ENCODE measurements at places on chromosomes 16 and 17.
A peak's percentile ranks its signal among the peaks of the same experiment; 100 is the strongest.

GRCh38 chr16:83533193-83533592 is 274.6 kb upstream of the HSBP1 start:
- DNase-seq, result no peak

DNA sequence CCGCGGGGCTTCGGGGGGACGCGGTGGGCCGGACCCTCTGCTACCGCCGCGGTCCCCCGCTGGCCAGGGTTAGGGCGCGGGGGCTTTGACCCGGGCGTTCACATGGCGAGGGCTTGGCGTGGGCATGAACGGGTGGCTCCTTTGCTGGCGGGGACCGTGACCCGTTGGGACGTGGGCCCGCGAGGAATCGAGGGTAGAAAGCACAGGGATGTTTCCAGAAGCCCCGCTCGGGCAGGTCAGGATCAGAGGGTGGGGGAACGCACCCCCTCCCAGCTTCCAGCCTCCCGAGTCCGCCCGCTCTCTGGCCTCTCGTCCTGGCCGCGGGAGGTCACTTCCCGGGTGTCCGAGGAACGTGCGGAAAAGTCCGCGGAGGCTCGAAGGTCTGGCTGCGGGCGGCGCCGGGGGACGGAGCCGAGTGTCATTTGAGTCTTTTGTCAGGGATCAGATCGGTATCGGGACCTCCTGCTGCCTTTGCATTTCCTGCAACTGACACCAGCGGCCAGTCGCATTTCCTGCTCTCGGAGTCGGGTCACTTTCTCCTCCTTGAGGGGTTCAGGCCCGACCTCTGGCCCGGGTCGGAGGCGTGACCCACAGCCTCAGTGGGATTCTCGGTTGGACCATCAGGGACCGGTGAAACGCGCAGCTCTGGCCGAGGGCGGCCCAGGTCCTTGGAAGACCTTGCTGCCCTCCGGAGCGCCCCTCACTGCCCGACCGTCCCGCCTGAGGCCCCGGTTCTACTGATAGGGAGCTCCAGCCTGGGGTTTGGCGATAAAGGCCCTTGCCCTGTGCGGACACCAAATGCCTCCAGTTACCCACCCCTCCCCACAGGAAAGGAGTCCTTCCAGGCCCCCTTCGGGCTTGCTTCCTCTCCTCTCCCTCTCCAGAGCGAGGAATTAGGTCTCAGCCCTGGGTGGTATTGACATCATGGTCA is 702 bp upstream of the WNT3 start:
- DNase-seq, result no peak

GRCh38 chr17:40540448-40540847 is 24.8 kb downstream of the CCR7 start:
- DNase-seq, result no peak

GRCh38 chr17:31533546-31534155 is 142.2 kb downstream of the RAB11FIP4 start:
- peak; percentile 27 for DNase-seq

DNA sequence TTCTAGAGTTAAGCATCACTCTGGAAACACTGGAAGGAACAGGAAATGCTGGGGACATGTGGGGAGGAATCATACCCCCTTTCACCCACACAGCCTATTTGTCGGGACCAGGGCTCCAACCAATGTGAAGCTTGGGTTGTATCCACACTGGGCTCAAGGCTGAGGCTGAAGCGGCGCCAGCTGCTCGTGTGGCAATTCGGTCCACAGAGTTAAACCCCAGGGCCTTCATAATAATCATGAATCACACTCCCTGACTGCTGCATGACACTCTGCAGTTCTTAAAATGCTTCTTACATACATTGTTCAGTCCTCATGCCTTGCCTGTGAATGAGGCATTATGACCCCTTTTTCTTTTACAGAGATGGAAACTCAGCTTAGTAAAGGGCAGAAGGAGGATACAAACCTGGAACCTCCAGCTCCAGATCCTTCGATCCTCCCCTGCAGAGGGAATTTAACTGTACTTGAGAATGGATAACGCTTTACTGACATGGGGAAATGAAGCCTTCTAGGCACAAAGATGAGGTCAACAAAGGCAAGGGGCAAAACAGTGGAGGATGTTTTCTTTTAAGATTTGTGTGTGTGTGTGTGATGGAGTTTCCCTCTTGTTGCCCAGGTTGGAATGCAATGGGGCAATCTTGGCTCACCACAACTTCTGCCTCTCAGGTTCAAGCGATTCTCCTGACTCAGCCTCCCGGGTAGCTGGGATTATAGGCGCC is 72.7 kb downstream of the SOX9 start:
- no peak for DNase-seq

- DNase-seq, result no peak
Observed at GRCh38 chr17:55722742-55723487, at the start of gene TMEM100. Gene TMEM100 (minus strand): TSS chr17:55722864. CDS start chr17:55721070, 1,794 bp downstream.

- no peak for DNase-seq
Observed at GRCh38 chr16:51133688-51134087, 17.4 kb downstream of the SALL1 start.

GRCh38 chr16:14667347-14668266 is 26.5 kb downstream of the PLA2G10 start:
- DNase-seq, result no peak

GRCh38 chr17:75638893-75639292 is 5.7 kb downstream of the SMIM5 start:
- DNase-seq, result no peak

DNA sequence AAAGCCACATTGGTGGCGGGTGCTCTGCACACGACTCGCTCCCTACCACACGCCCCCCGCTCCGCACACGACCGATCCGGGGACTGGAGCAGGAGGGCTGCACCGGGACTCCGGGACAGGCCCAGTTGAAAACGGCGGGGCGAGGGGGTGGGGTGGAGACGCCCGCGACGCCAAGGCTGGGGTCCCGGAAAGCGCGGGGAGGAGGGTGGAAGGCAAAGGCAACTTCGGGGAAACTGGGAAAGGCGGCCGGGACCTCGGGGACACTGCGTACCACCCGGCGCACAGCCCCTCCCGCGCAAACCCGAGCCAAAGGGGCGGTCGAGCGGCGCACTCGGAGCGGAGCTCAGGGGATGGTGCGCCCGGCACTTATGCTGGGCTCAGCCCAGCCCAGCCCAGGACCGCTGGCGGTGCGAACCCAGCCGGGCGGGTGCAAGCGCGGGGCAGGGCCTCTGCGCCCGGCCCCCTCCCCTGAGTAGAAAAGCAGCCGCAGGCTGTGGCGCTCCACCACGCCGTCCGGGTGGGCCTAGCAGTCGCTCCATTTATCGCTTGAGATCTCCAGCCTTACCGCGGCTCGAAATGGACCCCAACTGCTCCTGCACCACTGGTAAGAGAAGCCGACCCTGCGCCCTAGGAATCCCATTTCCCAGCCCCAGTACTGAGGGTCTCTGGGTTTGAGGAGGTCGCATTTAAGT is at the start of gene MT1M:
Gene MT1M (plus strand): TSS at position 504 of the 692 bp plus-strand sequence. CDS start 73 bp downstream, at position 577.
- no peak for DNase-seq

- no peak for DNase-seq
Observed at GRCh38 chr17:34692920-34693319, 113.5 kb downstream of the TMEM132E start.

GRCh38 chr17:65532101-65532890 is 29.2 kb downstream of the AXIN2 start:
- DNase-seq, result no peak

DNA sequence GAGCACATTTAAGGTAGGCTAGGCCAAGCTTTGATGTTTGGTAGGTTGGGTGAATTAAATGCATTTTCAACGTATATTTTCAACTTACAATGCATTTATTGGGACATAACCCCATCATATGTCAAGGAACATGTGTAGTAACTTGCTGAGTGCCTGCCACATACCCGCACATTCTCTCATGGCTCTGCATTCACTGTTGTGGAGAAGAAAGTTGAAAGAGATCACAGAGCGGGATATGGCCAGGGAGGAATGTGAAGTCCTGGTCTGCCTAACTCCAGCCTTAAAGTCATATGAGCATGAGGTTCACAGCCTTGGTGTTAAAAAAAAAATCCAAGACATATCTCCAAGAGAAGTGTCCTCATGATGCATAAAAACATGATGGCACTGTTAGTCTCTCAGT is 79.1 kb downstream of the CFDP1 start:
- DNase-seq, result no peak

GRCh38 chr17:48626245-48627117 is at the start of gene HOXB9:
Gene HOXB9 (minus strand): TSS chr17:48626358. CDS start chr17:48626269, 89 bp downstream.
- no peak for DNase-seq

GRCh38 chr16:20791923-20792612 is 14.2 kb downstream of the ERI2 start:
- DNase-seq, result no peak

GRCh38 chr17:60514053-60514452 is 12.0 kb downstream of the APPBP2 start:
- no peak for DNase-seq

DNA sequence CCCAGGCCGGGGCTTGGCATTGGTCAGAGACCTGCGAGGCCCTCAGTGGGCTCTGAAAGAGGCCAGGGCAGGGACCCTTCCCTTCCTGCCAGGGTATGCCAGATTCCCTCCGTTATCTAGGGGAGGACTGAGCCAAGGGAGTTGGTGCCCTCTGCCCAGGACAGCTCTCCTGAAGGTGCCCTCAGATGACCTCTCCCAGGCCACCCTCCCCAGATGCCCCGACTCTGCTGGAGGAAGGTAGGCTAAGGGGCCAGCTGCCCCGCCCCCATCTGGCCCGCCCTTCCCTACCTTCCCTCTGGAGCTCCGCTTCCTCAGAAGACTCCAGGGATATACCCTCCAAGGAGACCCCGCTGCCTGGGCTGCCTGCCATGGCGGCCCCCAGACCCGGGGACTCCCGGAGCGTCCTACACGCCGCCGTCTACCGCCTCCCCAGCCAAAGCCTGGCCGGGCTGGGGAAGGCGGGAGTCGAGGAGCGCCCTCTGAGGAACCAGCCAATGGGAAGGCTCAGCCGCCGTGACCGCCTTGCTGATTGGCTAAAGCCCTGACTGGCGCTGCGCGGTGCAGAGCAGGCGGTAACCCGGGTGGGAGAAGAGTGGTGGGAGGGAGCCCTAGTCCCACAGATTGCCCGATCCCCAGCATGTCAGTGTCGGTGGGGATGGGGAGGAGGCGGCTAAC is 7.0 kb downstream of the MPP2 start:
- peak; percentile 84 for DNase-seq

DNA sequence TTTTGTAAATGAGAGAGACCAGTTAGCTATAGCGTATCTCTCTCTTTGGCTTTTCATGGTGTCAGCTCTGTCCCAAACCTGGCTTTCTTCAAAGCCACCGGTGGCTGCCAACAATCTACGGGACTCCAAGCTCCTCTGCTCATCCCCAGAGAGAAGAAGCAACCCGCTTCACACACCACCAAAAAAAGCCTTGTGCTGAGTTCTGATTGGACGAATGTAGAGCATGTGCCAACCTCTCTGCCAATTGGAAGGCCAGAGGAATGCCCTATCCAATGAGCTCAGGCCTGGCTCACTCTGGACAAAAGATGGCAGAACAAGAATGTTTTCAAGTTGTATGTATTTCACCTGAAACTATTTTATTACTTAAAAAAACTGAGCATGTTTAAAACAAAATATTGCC is 202.4 kb downstream of the C16orf95 start:
- DNase-seq, result no peak

DNA sequence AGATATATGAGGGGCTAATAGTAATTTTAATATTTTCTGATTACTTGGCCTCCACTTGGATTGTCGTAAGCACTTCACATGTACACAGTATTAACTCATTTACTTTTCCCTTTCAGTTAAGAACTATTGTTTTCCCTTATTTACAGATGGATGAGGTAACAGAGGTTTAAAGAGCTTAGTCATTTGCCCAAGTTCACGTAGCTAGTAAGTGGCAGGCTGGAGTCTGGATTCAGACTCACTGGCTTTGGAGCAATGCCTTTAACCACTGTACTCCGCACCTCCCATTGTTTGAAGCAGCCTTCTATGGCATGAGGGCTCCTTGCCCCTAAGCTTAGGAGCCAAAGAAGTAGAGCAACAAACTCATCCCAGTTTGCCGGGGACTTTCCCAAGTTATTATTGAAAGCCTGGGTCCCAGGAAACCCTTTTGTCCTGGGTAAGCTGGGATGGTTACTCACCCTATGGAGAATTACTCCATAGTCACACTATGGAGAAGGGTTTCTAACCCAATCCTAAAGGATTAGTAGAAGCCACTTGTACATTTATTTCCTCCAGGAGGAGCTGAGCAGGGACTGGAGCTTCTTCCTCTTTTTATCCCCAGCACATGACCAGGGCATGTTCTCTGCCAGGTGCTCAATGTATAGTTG is 12.3 kb downstream of the FOXL1 start:
- no peak for DNase-seq

- no peak for DNase-seq
Observed at GRCh38 chr16:66996324-66996982, 8.1 kb downstream of the CES4A start.
